ENCODE measurements at places on chromosomes 1 and 21. TPM values are rescaled to one million over a fixed set of nuclear protein-coding genes. Genes with fewer than 3 reads are reported as not detected.

DNA sequence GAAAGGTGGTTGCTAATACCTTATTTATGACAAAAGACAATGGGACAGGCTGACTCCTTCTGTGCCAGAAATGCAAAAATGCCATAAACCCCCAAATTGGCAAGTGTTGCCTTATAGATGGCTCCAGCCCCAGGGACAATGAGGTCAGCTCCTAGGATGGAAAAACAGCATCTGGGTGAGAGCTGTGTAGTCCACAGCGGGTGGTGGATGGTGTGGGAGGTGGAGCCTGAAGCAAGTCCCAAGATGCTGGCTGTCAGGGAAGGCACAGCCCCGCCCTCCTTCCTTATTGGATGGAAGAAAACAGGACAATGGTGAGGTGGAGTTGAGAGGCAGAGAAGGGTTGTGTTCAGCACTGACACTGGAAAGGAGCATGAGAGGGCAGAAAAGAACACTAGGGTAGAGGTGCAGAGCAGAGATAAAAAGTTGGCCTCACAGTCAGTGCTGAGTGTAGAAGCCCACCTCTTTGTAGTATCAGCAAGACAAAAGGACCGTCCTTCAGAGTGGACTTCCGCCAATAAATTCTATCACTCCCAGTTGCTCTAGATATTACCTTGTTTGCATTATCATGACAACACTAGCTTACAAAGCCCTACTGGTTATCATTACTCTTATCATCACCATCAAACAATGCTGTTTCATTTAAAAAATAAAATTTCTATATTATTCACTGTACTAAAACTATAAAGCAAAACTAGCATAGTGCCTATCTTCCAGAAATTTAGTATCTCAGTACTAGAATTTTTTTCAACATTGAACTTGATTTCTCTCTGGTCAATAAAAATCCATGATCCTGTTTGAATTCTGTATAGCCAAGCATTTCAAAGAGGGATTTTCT is 3.7 kb upstream of the SDE2 start:
- no peak for DNase-seq

SGIP1 gene
- total RNA-seq: not detected

DNA sequence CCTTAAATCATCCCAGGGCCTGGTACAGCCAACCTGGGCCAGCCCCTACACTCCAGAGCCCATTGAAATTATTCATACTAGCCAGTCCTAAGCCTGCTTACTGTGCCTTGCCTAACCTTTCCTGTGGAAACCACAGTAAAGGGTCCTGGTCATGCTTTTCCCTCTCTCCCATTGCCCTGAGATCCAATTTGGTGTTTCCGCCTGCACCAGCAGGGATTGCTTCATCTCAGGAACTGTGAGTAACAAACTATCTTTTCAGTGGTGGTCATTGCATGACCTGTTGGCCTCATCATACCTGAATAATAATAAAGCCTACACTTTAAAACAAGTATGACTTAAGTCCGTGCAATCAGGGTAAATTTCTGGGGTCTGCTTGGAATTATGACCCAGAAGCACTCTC is 18.7 kb upstream of the GALNT2 start:
- DNase-seq: no peak

GRCh38 chr21:38734646-38735365 is 70.9 kb upstream of the ETS2 start:
- no peak for DNase-seq

DNA sequence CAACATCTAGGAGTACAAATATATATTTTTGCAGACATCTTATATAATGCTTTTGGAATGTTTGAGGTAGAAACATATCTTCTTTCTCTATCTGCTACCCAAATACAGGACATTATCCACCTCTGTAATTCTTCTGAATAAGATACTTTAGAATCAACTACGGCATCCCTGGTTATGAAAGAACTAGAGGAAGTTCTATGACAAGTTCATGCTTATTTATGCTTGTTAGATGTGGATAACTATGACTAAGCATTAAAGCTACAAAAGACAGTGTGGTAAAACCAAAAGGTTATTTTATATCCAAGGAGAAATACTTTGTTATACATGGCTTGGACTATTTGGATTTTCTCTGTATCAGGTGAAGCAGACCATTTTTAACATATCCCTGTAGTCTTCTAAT is 894.0 kb downstream of the KCNT2 start:
- DNase-seq: no peak

- DNase-seq: no peak
These were observed 271.7 kb downstream of the NPHP4 start for GRCh38 chr1:5720484-5720883.

DNA sequence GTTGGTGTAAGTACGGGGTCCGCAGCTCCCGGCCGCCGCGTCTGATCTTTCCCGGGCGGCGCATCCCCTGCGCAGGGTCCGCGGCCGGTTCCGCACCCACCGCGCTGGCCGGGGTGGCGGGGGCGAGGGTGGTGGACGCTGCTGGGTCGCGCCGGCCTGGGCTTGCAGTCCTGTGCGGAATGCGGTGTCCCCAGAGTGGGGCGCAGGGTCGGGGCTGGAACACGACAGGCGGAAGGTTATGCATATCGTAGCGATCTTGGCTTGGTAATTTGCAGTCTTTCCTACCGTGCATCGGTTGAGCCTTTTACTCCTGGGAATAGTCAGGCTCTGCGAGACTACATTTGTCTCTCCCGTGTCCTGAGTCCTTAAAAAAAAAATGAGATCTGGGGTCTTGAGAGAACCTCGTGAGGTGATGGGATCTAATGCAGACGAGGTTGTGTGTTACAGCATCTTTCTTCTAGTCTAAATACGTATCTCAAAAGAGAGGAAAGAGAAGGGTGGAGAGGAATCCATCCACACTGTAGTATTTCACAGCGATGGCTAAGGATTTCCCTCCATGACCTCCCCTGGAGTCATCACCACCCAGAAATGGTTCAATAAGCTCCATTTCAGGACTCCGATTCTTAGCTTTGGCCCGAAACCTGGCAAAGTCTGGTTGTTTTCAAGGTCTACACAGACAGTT is 572 bp downstream of the ATP1B1 start:
- DNase-seq: no peak

DNA sequence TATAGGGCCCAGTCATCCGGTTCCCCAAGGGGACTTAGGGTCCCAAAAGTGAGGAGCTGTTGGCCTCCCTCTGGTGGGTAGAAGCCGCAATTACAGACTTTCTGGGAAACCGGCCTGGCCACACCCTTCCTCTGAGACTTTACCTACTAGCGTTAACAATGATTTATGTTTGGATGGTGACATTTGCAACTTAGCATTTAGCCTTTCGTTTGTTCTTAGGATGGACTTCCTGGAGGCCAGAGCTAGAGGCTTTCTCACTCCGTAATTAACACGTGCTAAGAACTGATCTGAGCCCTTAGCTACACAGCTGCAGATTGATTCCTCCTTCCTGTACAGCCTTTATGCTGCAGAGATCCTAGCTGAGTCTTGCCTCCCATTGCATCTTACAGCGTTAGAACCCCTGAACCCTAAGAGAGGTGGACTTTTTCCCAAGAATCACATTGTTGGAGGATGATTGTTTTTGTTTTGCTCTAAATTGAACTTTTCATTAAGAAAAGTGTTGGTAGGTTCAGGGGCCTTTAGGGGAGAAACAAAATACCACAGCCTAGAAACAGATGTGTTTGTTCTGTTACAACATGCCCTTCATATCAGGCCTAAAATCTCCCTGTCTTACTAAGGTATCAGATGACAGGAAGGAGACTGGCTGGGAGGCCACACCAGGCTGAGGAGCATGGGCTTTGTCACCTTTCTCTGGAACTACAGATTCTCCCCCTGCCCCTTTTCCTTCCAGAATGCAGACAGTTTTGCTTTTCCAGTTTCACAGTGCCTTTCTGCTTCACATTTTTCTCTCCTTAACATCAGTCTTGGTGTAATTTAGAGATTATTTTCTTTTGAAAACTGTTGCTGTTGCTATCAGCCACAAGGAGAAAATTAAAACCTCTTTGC is 1.9 kb downstream of the S100A11 start:
- DNase-seq: peak; percentile 72

GRCh38 chr1:9037476-9038337 is 11.5 kb upstream of the SLC2A7 start:
- no peak for DNase-seq

DNA sequence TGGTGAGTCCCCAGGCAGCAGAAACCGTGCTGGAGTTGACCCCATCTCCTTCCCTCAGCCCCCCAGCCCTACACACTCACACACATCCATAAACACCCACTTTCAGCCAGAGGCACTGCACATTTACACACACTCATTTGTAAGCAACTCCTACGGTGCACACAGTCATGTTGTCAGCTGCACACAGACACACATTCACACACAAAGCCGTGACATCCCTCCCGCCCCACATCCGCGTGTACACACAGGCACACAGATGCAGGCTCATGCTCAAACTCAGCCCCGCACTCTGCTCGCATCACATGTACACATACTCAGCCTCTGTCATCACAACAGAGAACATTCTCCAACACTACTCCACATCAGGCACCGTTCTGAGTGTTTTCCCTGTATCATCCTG is 47.6 kb downstream of the LACTBL1 start:
- DNase-seq: no peak

DNA sequence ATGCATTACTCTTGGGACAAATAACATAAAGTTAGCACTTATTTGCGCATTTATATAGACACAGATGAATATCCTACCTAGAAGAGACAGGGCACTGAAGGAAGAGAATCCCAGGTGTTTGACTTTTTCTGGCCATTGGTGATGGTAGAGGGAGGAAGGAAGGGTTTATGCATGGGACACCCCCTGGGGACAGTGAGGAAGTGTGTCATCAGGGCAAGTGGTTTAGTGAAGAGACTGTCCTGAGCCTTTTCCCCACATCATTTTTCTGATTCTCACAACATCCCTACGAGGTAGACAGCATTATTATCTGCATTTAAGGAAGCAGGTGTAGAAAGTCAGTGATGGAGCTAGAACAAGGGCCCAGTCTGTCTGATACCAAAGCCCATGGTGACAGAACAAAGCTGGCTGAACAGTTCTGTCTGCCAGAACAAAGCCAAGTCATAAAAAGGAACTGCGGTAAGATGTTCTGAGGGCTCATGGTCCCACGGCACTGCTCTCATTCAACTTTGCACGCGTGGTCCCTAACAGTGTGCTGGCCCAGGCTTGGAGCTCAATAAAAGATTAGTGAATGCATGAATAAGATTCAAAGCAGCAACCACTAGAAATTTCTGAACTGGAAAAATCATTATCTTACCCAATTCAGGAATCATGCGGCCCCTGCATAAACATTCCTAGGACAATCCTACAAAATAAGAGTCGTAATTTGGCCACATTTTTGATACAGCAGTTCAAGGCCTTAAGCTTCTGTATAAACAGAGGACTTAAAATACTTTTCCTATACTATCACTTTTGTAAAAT is 12.2 kb upstream of the CDC42BPA start:
- no peak for DNase-seq

RGS1 gene
- total RNA-seq: 56.8 TPM

GRCh38 chr1:154405747-154406571 is 816 bp downstream of the IL6R start:
- peak; percentile 56 for DNase-seq

GRCh38 chr1:38244218-38244845 is 197.7 kb upstream of the POU3F1 start:
- no peak for DNase-seq

GRCh38 chr1:227728059-227728891 is 6.8 kb downstream of the JMJD4 start:
- DNase-seq: peak; percentile 67

DNA sequence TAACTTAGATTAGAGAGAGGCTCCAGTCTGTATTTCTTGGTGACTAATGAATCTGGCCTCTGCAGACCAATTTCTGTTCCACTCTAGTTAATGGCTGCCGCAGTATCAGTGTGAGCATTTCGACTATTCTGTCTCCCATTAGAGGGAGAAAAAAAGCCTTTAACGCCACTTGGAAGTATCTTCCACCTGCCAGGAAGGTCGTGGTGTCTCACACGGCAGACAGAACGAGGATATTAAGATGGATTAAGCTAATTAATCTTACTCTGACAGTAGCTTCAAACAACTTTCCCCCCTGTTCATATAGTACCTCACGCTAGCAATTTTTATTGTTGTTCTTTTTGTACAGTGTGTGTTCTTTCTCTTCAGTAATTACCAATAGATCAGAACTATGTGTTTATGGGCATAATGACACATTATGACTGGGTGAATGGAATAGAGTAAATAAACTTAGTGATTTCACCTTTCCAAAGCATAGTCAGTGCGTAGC is 153.8 kb downstream of the ADGRL2 start:
- no peak for DNase-seq

GRCh38 chr1:59156051-59156450 is 140.8 kb upstream of the FGGY start:
- DNase-seq: no peak

DNA sequence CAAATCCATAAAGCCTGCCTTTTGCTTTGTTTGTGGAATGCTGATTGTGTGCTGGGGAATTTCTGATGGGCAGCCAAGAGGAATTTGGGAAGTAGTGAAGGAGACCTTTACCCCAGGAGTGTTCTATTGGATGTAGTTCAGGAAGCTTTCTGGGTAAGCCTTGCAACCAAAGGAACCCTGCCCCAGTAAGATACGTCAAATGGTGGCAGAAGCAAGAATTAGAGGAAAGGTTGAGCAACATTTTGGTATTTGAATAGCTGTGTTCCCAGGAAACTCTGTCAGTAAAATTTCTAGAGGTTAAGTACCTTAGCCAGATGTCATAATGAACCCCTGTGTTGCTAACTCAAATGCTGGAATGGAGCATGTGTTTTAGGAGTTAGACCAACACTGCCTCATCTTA is 6.4 kb downstream of the MGST3 start:
- DNase-seq: no peak

DNA sequence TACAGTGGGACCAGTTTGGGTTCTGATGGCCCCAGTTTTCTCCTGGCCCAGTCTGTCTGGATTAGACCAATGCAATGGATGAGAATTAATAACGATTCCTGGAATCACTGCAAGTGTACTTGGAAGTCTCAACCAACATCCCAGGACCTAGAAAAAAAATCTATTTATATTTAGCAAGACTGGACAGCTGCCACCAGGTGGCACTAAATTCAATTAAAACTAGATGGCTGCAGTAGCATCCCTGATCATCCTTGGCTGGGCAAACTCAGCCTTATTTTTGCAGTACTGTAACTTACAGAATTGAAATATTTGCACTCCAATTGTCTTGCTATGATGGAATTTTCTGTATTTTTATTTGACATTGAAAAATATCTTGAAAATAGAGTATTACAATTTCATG is 165.7 kb downstream of the NCAM2 start:
- DNase-seq: no peak

DNA sequence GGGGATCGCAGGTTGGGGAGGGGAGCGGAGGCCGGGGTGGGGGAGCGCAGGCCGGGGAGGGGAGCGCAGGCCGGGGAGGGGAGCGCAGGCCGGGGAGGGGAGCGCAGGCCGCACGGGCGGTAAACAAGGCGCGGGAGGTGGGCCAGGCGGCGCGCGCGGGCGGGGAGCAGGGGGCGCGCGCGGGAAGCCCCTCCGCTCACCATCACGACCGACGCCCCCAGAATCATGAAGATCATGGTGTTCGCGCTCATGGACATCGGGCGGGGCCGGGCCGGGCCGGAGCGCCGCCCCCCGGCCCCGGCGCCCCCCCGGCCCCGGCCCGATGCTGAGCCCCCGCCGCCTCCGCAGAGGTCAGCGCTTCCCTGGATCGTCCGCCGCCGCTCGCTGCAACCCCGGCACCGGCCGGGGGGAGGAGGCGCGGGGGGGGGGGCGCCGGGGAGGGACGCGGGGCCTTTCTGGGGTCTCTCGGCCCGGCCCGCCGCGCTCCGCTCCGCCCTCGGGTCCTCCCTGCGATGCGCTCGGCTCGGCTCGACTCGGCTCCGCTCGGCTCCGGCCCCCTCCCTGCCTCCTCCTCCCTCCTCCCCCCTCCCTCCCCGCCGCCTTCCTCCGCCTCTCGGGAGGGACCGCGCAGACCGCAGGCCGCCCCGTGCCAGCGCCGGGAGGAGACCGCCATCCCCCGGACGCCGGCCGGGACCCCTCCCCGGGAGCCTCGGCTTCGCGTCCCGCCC is at the start of gene TMEM240:
TMEM240 (minus strand) TSS at position 535 of the 728 bp plus-strand sequence; CDS start at position 257, 278 bp downstream.
- peak; percentile 67 for DNase-seq

Data from CD8-positive, alpha-beta memory T cell (primary cell).